Tongue (tissue), 3 donors: ENCODE measurements at places on chromosomes 7 and 10. TPM values are rescaled to one million over a fixed set of nuclear protein-coding genes. Genes with fewer than 3 reads are reported as not detected.

GRCh38 chr7:135825406-135825805 lies 76.8 kb upstream of the FAM180A start:
- DNase-seq = no peak

ARMC3 gene
- 0.51 TPM for total RNA-seq

- no peak for DNase-seq
These were observed 230.7 kb downstream of the RPS24 start for GRCh38 chr10:78264361-78264760.

DNA sequence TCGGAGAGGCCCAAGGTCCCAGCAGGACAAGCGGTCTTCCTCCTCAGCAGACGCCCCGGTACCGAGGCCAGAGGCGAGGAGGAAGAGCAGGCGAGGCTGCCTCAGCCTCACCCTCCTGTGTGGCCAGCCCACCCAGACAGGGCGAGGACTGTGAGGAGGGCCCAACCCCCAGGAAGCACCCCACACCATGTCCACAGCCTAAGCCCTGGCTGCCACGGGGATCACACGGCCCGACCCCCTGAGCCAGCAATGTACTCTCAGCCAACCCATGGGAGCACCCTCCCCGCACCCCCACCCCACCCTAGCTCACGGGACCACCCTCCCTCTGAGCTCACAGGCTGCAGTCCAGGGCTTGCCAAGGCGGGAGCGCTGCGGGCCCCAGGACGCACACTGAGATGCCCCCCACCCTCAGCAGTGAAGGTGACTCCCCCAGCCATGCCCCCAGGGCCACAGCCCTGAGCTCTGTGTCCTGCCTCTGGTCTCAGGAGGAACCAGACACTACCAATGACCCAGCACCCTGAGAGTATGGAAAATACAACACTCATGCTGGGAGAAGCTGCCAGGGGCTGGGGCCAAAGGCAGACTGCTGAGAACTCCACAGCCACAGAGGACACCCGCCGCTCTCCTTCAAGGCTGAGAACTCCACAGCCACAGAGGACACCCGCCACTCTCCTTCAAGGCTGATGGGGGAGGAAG lies 93.6 kb downstream of the MAD1L1 start:
- no peak for DNase-seq

- DNase-seq = peak; percentile 18
These were observed 54.3 kb downstream of the MAP3K8 start for GRCh38 chr10:30488316-30488715.

GPR158 gene
- 0.10 TPM for total RNA-seq

DNA sequence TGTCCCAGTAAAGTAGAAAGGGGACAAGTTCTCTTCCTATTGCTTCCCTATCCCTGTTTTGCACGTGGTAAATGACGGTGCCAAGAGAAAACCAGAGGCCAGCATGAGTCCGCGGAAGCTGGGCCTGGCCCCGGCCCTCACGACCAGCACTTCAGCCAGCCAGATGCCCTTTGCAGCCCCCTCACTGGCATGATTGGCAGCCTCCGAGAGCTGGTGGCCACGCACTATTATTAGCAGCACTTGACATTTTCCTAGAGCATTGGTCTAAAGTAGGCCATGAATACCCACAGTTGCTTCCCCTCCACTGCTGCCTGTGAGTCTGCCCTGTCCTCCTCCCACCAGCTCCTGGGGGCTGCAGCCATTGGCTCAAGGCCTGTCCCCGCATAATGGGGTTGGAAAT lies 369.1 kb downstream of the PLXNA4 start:
- DNase-seq = peak; percentile 62

AUTS2 gene
- 40.0 TPM for total RNA-seq

DNA sequence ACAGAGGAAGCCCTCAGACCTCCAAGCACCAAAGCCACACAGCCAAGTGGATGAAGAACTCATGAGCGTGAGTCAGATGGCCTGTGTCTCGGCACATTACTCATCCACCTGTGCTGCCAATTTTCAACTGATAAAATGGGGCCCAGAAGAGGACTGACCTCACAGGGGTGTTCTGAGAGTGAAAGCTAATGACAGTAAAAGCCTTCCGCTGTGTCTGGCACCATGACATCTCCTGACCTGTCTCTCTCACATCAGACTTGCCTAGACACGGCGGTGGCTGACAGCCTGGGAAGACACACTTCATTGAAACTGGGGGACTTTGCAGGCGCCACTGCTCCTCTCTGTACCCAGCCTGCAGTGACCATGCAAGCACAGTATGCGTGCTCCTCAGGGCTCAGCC lies 8.3 kb upstream of the SLC18A3 start:
- DNase-seq = no peak

WDFY4 gene
- 5.7 TPM for total RNA-seq

- DNase-seq = peak; percentile 43
These were observed 2.4 kb upstream of the CNOT4 start for GRCh38 chr7:135512135-135512887.

GRCh38 chr7:121591926-121592325 lies 195.8 kb upstream of the FAM3C start:
- no peak for DNase-seq

GRCh38 chr7:74066626-74067025 lies 17.0 kb upstream of the LIMK1 start:
- DNase-seq = no peak

DNA sequence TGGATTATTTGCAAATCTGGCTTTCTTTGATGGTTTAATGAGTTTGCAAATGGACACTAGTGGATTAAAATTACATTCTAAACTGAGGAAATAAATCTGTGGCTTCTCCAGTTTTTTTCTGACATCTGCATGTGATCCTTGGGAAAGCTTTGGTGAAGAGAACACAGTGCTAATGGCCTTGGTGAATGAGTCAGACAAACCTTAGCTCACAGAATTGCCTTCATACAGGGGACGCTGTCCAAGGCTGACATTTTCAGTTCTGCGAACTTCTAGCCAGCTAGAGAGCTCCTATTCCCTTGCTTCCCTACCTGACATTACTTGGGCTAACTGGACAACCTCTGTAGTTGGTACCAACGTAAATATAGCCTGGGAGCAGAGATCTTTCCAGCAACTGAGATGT lies 21.2 kb downstream of the BMPER start:
- DNase-seq = no peak

ELAPOR2 gene
- 13.8 TPM for total RNA-seq

GRCh38 chr10:49781247-49781646 lies 19.1 kb upstream of the OGDHL start:
- DNase-seq = no peak

DNA sequence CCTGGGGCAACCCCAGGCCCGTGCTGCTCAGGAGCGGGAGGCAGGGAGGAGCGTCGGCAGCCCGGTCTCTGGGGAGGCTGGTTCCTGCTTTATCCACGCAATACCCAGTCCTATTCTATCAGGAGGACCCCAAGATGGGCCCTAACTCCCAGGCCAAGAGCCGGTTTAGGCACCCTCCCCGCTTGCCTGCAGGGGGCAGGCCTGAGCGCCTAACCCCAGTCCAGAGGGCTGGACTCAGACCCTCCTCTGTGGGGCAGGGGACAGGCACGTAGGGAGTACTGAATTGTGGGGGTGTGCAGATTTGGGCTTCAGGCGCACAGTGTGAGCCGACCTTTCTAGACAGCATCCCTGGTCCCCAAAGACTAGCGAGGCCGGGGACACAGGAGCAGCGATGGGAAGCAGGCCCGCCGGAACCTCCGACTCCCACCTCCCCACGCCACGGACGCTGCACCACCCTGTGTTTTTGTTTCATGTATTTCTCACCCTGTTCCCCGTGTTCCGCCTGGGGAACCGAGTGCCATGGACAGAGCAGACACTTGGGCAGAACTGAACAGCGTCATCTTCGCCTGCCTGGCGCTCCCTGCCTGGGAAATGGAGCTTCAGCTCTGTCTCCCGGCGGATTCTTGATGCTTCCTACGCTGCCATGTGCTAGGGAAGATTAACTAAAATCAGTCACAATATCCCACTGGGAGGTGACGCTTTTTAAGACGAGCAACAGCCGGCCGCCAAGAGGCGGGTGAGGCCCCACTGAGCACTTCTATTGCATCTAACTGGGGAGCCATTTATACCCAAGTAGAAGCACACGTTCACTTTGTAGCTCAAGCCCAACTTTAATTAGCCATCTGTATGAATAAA lies 5.3 kb downstream of the NUDT1 start:
- DNase-seq = peak; percentile 42

DNA sequence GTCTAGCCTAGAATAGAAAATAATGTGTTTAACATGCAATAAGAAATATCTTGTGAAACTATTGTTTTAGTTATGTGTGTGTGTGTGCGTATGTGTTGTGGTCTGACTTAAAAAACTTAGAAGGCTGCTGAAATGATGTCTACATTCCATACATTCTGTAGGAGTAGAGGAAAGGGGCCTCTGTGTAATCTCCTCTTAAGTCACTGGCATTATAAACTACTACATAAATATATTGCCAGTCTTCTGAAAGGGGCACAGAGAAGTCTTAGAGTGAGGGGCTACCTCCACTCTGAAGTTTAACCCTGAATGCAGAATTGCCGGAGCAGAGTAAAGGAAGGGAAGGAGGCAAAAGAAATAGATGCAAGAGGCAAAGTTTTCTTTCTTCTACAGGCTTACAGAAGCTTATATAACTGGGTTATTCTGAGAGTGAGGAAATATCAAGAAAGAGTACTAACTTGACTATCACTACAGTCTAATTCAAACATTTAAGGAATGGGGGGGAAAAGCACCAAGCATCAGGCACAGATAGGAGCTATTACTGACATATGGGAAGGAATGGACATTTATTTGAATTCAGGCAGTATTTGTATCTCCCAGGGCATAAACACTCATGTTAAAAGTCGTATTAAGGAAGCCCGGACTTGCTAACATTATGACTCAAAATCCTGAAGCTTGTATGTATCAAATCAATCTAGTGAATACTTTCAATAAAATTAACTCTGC lies 75.7 kb downstream of the DNAJC1 start:
- no peak for DNase-seq

CALML5 gene
- 0.41 TPM for total RNA-seq
